ENCODE measurements at places on chromosomes 3 and 15. TPM values are rescaled to one million over a fixed set of nuclear protein-coding genes. Genes with fewer than 3 reads are reported as not detected.

DNA sequence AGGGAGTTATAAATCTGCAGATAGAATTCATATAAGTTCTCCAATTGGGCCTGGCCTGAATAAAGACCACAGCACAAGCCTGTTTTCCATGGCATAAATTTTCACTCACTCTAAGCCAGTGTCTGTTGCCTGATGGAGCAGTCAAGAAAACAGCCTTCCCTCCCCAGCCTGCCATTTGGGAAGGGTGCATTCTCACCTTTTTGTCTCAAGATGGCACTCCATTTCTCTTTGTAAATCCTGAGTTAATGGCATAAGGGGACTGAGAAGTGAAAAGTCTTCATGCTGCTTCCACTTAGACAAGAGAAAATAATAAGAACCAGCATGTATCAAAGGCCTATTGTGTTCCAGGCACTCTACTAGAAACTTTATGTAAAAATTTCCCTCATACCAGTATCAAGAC is 115.6 kb upstream of the MANF start:
- H3K4me1 ChIP-seq, result no peaks in the 10 kb centered on the region
- H3K27me3 ChIP-seq, result no peaks in the 10 kb centered on the region
- H3K36me3 ChIP-seq, result no peaks in the 10 kb centered on the region
- no peak overlapping the region for H3K4me3 ChIP-seq
- H3K27ac ChIP-seq, result no peak overlapping the region
- DNase-seq, result no peak

Gene GOLGA8O
- 1.4 TPM for total RNA-seq

- H3K36me3 ChIP-seq, result no peaks in the 10 kb centered on the region
- H3K4me1 ChIP-seq, result no peaks in the 10 kb centered on the region
- no peak for DNase-seq
- H3K27me3 ChIP-seq, result no peaks in the 10 kb centered on the region
Observed at GRCh38 chr3:177513815-177514610, 316.7 kb upstream of the TBL1XR1 start.

Gene CASR
- 0.06 TPM for total RNA-seq

DNA sequence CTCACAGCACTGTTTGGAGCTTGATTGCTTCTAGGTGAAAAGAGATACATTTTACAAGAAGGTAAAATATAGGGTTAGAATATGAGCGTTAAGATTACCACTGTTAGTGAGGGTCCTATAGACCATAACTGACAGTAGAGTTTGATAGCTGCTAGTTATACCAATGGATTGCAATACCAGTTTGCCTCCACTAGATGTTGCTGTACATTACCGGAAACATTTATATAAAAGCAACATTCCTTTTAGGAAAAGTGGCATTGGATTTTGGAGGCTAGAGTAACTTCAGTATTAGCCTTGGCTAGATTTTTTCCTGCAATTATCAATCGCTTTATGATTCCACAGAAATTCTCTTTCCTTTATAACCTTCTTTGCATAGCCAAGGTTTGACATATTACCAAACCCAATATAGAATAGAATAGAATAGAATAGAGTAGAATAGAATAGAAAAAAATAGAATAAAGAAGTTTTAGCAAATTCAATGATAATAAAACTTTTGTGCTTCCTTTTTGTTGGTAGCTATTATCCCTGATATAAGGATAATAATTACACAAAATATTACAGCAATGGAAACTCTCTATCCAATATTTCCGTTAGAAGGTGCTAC is 1093.6 kb upstream of the ALCAM start:
- H3K36me3 ChIP-seq, result no peaks in the 10 kb centered on the region
- no peaks in the 10 kb centered on the region for H3K4me1 ChIP-seq
- no peak overlapping the region for H3K27ac ChIP-seq
- no peaks in the 10 kb centered on the region for H3K27me3 ChIP-seq

GRCh38 chr3:183527428-183528379 is 27.8 kb downstream of the KLHL6 start:
- no peaks in the 10 kb centered on the region for H3K4me1 ChIP-seq
- no peak for DNase-seq
- H3K4me3 ChIP-seq, result no peak overlapping the region
- H3K27ac ChIP-seq, result no peak overlapping the region
- H3K27me3 ChIP-seq, result peaks cover 69% of the 10 kb centered on the region

- no peaks in the 10 kb centered on the region for H3K36me3 ChIP-seq
- no peak overlapping the region for H3K4me3 ChIP-seq
- no peaks in the 10 kb centered on the region for H3K27me3 ChIP-seq
- DNase-seq, result peak; percentile 93
Observed at GRCh38 chr3:37993820-37994638, 3.4 kb downstream of the VILL start.

DNA sequence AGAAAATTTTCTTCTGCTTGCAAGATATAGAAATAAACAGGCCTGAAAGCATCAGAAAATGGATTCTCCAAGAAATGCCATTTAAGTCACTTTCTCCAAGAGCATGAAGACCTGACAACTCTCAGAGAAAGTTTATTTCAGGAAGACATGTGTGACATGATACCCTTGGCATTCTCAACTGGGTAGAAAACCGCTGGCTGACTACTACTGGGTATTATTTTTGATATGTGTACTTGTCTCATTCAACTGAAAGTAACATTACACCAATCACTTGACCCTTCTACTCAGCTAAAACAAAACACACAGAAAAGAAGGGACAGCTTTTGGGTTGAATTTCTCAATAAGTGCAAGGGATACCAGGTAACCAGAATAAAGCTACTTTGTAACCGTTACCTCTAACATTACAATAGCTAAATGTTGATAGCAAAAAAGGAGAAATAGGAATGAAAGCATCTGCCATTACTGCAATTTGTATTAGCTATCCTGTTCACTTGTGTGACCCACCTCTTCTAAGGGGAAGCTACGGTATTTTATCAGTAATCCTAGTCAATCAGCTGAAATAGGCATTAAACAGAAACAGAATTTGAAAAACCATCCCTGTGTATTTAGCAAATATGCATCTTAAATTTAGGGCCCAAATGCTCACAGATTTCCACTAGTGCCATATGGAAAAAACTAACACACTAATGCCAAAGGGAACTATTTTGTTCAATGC is 7.3 kb downstream of the TRA2B start:
- peak overlapping the region; percentile 0 for H3K4me3 ChIP-seq
- H3K4me1 ChIP-seq, result peaks cover 78% of the 10 kb centered on the region
- no peaks in the 10 kb centered on the region for H3K27me3 ChIP-seq
- H3K36me3 ChIP-seq, result peaks cover 19% of the 10 kb centered on the region
- peak overlapping the region; percentile 68 for H3K27ac ChIP-seq

DNA sequence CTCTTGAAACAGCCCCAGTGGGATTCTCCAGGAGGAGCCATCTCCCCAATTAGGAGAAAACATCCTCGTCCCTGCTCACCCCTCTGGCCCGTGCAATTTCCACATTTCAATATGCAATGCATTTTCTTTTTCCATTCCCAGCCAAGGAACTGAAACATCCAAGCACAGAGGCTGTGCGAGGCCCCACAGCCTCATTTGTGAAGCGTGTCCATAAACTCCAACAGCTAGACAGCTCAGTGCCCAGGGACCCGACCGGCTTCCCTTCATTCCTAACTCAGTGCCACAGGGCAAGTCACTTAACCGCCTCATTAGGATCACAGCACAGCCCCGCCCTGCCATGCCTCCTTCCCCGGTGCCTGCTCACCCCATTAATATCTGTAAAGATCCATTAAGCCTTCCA is 204.2 kb upstream of the IGF1R start:
- no peak overlapping the region for H3K4me3 ChIP-seq
- H3K27ac ChIP-seq, result no peak overlapping the region
- DNase-seq, result no peak
- H3K4me1 ChIP-seq, result peaks cover 5% of the 10 kb centered on the region
- no peaks in the 10 kb centered on the region for H3K27me3 ChIP-seq
- H3K36me3 ChIP-seq, result no peaks in the 10 kb centered on the region

Gene TMEM158
- total RNA-seq, result 0.83 TPM

GRCh38 chr3:116474801-116475200 is 29.5 kb upstream of the LSAMP start:
- no peak for DNase-seq
- H3K4me1 ChIP-seq, result peaks cover 4% of the 10 kb centered on the region
- H3K27me3 ChIP-seq, result no peaks in the 10 kb centered on the region
- H3K36me3 ChIP-seq, result no peaks in the 10 kb centered on the region
- H3K27ac ChIP-seq, result no peak overlapping the region

DNA sequence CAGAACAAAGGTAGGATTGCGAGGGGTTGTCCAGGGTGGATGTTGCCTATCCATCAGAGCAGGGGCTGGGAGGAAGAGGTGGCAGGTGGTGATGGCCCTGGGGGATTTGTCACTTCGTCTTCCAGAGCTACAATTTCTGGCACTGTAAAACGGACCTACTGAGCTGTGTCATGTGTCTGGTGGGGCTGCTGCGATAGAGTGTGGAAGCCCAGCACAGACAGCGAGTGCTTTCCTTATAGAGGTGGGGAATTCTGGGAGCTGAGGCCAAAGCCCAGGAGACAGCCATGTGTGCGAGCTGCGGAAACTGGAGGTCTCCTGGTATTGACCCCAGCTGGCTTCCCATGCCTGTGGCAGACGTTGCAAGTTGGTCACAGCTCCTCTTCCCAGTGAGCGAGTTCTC is 61.2 kb upstream of the SEC22A start:
- H3K4me1 ChIP-seq, result peaks cover 5% of the 10 kb centered on the region
- H3K36me3 ChIP-seq, result no peaks in the 10 kb centered on the region
- H3K27me3 ChIP-seq, result no peaks in the 10 kb centered on the region
- no peak for DNase-seq
- H3K27ac ChIP-seq, result no peak overlapping the region

Gene CFAP100
- total RNA-seq, result not detected

DNA sequence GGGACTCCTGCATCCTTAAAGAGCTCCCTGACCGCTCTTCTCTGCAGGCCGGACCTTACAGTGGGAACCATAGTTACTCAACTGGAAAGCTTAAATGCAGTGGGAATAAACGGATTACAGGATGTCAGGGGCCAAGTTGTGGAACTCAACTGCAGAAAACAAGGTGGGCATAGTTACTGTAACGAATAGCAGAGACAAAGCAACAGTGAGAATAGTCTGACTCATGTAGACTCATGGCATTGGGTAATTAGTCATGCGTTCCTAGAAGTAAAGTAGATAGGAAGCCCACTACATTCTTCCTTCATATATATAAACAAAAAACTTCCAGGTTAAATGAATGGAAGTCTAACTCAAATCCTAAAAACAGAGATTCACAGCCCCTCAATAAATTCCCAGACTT is 95.5 kb upstream of the CHRNA7 start:
- H3K27ac ChIP-seq, result no peak overlapping the region
- no peaks in the 10 kb centered on the region for H3K27me3 ChIP-seq
- H3K4me1 ChIP-seq, result no peaks in the 10 kb centered on the region
- H3K36me3 ChIP-seq, result no peaks in the 10 kb centered on the region
- no peak for DNase-seq
- no peak overlapping the region for H3K4me3 ChIP-seq

- no peaks in the 10 kb centered on the region for H3K27me3 ChIP-seq
- no peak overlapping the region for H3K27ac ChIP-seq
- H3K4me1 ChIP-seq, result peaks cover 13% of the 10 kb centered on the region
- no peak overlapping the region for H3K4me3 ChIP-seq
Observed at GRCh38 chr3:70550723-70551319, 238.4 kb upstream of the MDFIC2 start.

- no peaks in the 10 kb centered on the region for H3K36me3 ChIP-seq
- no peak overlapping the region for H3K4me3 ChIP-seq
- DNase-seq, result peak; percentile 58
- H3K27ac ChIP-seq, result peak overlapping the region; percentile 32
- H3K4me1 ChIP-seq, result no peaks in the 10 kb centered on the region
Observed at GRCh38 chr3:48507256-48508061, 3.5 kb upstream of the SHISA5 start.

Gene PTX3
- total RNA-seq, result 1.7 TPM

- H3K27me3 ChIP-seq, result no peaks in the 10 kb centered on the region
- H3K27ac ChIP-seq, result no peak overlapping the region
- no peak for DNase-seq
- no peak overlapping the region for H3K4me3 ChIP-seq
- H3K4me1 ChIP-seq, result no peaks in the 10 kb centered on the region
- no peaks in the 10 kb centered on the region for H3K36me3 ChIP-seq
Observed at GRCh38 chr3:51275111-51275805, 109.8 kb upstream of the MANF start.

DNA sequence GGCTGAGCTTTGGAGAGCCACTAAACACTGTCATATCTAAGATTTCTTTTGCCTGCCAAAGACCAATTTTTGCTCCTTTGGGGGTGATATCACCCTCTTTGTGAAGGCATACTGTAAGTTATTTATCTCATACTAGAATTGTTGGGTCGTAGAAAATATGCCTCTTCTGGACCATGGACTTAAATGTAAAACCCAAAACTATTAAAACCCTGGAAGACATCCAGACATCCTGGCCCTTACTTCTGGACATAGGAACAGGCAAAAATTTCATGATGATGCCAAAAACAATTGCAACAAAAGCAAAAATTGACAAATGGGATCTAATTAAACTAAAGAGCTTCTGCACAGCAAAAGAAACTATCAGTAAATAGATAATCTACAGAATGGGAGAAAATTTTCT is 172.2 kb downstream of the ATG7 start:
- H3K36me3 ChIP-seq, result no peaks in the 10 kb centered on the region
- no peak for DNase-seq
- H3K27me3 ChIP-seq, result no peaks in the 10 kb centered on the region
- H3K27ac ChIP-seq, result no peak overlapping the region
- H3K4me1 ChIP-seq, result no peaks in the 10 kb centered on the region

- H3K27me3 ChIP-seq, result no peaks in the 10 kb centered on the region
- DNase-seq, result no peak
- no peak overlapping the region for H3K4me3 ChIP-seq
- H3K36me3 ChIP-seq, result no peaks in the 10 kb centered on the region
- no peak overlapping the region for H3K27ac ChIP-seq
Observed at GRCh38 chr3:30286007-30286669, 320.3 kb upstream of the TGFBR2 start.

Gene CAV3
- 0.67 TPM for total RNA-seq

DNA sequence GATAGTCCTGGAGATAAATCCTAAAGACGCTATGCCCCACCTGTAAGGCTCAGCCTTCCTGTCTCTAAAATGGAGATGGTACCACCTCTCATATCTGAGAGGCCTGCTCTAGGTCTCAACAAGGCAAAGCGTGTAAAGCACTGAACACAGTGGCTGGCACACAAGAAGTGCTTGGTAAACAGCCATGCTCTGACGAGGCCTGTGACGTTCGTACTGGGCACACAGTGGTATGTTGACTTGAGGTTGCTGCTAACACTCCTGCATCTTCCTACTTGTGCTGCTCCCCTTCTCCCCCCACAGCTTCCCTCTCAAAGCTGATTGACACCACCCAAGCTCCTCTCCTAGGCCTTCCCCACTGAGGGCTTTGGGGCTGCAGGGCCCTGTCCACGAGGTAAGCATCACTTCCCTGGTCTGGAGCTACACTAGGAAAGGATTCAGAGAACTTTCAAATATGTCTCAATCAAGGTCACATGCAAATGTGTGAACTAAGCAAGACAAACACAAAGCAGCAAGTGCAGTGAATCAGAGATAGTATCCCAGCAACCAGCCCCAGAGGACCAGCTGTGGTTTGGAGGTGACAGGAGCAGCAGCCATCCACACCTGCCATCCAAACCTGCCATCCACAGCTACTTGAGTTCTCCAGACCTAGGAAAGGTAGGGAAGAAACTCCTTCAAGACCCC is 177.5 kb downstream of the STT3B start:
- no peaks in the 10 kb centered on the region for H3K4me1 ChIP-seq
- no peak overlapping the region for H3K4me3 ChIP-seq
- H3K27ac ChIP-seq, result no peak overlapping the region
- H3K27me3 ChIP-seq, result no peaks in the 10 kb centered on the region
- no peaks in the 10 kb centered on the region for H3K36me3 ChIP-seq
- no peak for DNase-seq

GRCh38 chr3:160981217-160981938 is 123.8 kb downstream of the B3GALNT1 start:
- no peak overlapping the region for H3K27ac ChIP-seq
- H3K4me3 ChIP-seq, result no peak overlapping the region
- no peaks in the 10 kb centered on the region for H3K27me3 ChIP-seq

GRCh38 chr3:32592011-32592410 is 21.4 kb upstream of the DYNC1LI1 start:
- no peaks in the 10 kb centered on the region for H3K27me3 ChIP-seq
- H3K36me3 ChIP-seq, result no peaks in the 10 kb centered on the region
- peaks cover 24% of the 10 kb centered on the region for H3K4me1 ChIP-seq

Gene NR2E3
- total RNA-seq, result 0.09 TPM

Data from cardiac muscle cell (in vitro differentiated cells and primary cell).